ENCODE measurements at places on chromosomes 5 and 9.

DNA sequence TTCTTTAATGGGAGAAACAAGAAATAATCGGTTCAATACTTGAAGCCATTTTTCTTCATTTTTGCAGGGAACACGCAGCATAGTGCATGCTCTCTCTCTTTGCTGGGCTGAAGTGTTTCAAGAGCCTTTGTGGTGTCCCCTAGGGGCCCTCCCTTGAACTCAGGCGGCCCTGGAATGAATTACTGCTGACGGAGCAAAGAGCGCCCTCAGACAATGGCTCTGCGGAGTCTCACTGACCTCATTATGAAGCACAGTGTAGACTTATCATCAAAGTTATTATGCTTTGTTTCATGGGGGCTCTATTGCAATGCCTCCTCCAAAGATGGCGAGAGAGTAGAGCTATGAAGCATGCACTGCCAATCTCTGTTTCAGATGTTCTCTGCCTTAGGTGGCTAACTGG, 64.8 kb upstream of the ADCY2 start:
- DNase-seq: no peak

DNA sequence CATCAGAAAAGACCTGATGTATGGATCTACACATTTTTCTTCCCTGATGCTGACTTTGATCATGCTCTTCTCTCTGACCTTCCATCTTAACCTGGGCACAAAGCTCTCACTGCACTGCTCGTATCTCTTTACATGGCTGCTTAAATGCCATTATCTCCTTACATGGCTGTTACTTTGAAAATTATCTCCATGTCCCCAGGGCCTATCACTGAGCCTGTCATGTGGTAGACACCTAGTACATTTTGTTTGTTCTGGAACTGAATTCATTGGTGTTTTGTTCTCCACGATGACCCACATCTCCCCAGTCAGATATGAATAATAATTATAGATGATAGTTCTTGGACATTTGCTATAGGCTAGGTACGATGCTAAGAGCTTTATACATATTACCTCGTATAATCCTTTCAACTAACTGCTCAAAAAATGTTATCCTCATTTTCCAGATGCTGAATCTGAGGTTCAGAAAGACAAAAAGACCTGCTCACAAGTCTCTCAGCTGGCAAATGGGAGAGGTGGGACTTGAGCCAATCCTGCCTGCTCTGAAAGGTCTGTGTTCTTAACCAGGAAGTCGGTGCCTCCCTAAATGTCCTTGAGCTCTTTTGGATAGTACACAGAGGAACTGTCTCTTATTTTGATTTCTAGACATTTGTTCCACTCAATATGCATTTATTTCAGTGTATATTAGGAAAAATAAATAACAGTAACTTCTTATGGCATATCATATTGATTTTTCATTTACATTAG, 9.8 kb upstream of the CPEB4 start:
- peak; percentile 67 for DNase-seq

DNA sequence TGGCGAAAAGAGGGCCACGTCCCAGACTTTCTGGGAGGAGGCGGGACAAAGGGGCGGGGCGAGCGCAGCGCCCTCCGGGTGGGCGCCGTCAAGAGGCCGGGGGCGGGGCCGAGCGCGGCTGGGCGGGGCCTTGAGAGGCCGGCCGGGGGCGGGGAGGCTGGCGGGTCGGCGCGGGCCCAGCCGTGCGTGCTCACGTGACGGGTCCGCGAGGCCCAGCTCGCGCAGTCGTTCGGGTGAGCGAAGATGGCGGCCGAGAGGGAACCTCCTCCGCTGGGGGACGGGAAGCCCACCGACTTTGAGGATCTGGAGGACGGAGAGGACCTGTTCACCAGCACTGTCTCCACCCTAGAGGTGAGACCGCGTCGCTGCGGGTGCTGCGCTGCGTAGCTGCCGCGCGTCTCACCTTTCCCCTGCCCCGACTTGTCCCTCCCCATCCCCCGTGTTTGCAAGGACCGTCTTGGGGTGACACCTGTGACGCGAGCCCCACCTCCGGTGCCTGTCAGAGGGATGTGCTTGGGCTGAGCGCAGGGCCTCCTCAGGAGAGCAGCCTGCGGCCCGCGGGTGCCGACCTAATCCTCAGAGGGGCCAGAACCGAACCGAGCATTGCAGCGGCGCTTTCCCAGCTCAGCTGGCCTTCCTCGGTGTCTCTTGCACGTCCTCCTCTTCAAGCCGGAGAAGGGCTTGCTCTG, at the start of gene SNX2:
SNX2 (plus strand) TSS at position 220 of the 689 bp plus-strand sequence; CDS start at position 244, 24 bp downstream.
- DNase-seq: peak; percentile 97

DNA sequence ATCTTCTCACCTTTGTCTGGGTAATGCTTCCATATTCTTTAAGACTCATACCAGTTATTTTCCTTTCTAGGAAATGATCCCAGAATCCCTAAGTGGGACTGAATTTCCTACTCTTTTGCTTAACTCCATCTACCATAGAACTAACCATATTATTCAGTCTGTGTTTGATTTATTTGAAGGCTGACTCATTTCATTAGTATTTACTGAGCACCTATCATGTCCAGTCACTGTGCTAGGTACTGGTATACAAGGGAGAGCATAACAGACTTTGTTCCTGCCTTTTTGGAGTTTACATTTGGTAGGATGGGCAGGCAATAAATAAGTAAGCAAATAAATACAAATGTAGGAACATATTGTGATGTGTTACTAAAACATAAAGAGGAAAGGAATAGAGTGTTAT, 4.3 kb downstream of the NPR2 start:
- DNase-seq: no peak

DNA sequence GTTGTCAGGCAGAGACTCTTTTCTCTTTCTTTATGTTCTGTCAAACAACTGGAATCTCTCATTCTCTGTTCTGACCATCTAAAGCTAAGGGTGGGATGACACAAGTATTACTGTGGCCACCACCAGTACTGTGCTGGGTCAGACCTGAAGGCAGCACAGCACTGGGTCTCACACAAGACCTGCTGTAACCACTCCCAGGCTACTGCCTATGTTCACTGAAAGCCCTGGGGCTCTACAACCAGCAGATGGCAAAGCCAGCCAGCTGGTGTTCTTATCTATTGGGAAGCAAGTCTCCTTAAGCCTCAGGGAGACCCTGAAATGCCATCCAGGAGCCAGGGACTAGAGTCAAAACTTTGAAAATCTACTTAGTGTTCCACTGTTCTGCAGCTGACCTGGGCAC, 189.5 kb downstream of the SLCO4C1 start:
- DNase-seq: no peak

DNA sequence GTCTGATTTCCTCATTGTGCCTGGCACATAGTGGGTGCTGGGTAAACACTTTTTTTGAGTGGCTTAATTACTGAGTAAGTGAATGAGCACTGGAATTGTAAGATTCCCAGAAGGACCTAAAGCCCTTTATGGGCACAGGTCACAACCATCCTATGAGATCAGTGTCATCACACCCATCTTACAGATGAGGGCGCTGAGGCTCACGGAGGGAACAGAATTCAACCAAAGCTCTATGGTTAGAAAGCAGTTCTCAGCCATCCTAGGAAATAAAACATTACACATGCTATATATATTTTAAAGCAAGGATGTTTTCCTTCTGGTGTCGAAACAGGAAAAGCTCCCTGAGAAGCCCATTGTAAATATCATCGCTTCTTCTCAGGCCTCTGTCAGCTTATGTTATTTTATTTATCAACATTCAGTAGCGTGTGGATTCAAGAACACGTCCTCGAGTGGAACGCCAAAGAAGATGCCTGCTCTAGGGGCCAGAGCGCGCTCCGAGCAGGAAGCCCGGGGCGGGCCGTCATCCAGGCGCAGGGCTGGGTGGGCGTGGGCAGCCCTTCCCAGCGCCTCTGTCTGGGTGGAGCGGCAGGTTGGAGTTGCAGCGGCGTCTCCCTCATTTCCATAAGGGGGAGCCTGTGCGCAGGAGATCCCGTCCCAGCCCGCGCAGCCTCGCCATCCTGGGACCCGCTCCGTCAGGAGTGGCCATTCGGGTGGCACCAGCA, 155.8 kb upstream of the SMIM23 start:
- DNase-seq: peak; percentile 74

GRCh38 chr5:179143446-179143845, 83.3 kb downstream of the ZNF354C start:
- peak; percentile 5 for DNase-seq

DNA sequence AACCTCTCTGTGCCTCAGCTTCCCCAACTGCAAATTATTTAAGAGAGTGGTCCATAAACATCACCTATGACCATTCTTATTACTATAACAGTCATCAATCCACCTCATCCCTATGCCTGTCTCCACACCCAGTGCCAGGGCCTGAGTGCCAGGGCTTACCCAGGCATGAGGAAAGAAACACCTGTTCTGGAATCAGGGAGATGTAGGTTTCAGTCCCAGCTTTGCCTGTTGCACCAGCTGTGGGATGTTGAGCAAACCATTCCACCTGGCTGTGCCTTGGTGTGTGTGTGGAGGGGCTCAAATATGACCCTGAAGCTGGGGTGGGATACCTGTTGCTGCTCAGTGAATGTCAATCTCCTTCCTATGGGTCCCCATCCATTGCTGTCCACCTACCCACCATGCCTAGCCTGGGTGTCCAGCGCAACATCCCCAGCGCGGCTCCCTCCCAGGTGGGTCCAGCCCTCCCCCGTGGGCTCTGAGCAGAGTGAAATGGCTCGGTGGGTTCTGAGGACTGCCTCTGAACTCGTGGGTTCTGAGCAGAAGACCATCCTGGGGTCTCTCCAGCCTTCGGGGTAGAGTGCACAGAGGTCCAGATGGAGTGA, 16.3 kb downstream of the AKNA start:
- DNase-seq: no peak

GRCh38 chr9:18365651-18366050, 108.3 kb upstream of the ADAMTSL1 start:
- DNase-seq: no peak

DNA sequence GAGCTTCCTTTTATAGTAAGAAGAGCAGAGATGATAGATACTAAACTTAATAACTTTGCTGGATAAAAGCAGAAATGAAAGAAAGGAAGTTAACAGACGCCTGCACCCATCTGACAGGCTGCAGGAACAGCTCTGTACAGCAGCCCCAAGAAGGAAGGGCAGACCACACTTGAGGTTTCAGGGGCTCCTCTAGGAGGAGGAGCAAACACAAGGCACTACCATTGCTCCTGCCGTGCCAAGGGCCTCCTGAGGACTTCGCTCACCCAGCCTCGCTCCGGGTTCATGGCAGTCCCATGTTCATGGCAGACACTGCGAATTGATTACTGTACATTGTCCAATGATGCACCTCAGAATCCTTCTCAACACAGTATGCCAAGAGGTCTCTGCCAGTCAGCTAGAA, 85.1 kb downstream of the AMBP start:
- no peak for DNase-seq

DNA sequence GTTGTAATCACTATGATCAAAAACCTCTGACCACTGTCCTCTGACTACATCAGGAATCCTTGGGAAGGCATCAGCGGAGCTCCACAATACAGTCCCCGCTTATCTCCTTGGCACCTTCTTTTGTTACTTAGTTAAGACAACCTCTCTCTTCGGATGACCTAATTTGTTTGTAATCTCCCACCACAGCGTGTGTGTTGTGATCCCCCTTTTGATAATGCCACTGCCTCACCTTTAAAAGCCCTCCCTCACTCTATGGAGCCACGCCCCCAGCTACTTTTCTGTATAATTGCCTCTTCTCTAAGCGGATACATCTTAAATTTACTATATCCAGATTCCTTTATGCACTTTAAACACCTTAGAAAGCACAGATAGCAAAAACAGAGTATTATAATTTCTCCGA, 35.9 kb downstream of the OR2Y1 start:
- no peak for DNase-seq

DNA sequence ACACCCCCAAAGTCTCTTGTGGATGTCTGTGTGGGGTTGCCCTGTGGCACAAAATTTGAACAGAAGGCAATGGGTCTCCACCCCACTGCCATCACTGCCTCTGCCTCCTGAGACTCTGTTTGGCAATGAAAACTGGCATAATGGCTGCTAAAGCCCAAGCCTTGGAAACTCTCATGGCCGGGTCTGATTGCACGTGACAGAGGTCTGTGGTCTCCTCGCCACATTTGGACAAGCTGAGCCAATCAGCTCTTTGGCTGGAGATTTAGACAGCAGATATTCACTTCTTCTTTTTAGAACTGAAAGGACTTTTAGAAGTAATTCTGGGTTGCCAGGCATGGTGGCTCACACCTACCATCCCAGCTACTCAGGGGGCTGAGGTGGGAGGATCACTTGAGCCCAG, 5.5 kb downstream of the GGTA1 start:
- no peak for DNase-seq

All from Right ventricle myocardium superior (tissue), 1 donor.